ENCODE measurements at places on chromosomes 1 and 21.

DNA sequence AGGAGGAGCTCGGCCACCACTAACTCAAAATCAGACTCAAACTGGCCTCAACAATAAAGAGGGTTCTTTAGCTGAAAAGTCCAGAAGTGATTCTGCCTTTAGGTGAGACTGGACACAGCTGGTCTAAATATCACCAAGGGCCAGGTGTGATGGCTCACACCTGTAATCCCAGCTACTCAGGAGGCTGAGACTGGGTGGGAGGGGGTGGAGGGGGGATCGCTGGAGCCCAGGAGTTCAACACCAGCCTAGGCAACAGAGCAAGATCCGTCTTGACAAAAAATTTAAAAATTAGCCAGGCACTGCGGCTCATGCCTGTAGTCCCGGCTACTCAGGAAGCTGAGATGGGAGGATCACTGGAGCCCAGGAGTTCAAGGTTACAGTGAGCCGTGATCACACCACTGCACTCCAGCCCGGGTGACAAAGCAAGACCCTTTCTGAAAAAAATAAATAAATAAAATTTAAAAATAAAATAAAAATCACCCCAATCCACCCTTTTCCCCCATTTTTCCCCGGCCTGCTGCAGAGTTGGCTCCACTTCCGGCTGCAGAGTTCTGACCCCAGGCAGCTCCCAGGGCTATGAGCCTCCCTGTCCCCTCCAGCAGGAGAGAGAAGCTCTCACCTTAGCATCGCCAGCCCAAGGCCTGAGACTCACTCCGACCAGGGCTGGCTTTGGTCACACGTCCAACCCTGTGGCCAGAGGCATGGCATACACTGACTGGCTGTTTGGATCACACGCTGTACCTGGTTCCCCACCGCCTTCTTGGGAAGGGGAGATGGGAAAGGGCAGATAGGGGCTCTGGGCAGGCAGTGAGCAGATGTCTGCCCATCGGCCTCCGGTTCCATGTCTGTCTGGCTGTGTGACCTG, 87.3 kb upstream of the IFFO2 start:
- no peak overlapping the region for H3K4me3 ChIP-seq
- no peaks in the 10 kb centered on the region for H3K4me1 ChIP-seq
- H3K27ac ChIP-seq, result no peak overlapping the region

- H3K27ac ChIP-seq, result no peak overlapping the region
- H3K4me3 ChIP-seq, result no peak overlapping the region
- H3K27me3 ChIP-seq, result no peaks in the 10 kb centered on the region
- no peaks in the 10 kb centered on the region for H3K36me3 ChIP-seq
Measured at GRCh38 chr21:45105906-45106485, 31.6 kb downstream of the ADARB1 start.

GRCh38 chr21:43716376-43717165, 2.4 kb upstream of the PDXK start:
- DNase-seq, result no peak
- H3K27ac ChIP-seq, result no peak overlapping the region
- no peak overlapping the region for H3K4me3 ChIP-seq
- H3K27me3 ChIP-seq, result no peaks in the 10 kb centered on the region
- H3K36me3 ChIP-seq, result no peaks in the 10 kb centered on the region

DNA sequence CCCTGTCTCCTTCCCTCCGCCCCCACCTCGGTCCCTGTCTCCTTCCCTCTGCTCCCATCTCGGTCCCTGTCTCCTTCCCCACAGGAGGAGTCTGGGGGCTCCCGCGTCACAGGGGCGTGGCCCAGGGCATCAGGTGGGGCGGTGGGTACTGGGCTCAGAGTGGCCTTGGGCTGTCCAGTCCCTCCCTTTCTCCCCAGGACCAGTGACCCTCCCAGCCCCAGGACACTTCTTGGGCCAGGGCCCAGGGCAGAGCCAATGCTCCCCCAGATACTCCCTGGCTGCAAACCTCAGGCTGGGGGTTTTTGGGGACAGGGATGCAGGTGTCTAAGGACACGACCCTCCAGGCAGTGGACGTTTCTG, 6.8 kb upstream of the RNF223 start:
- H3K4me1 ChIP-seq, result peaks cover 8% of the 10 kb centered on the region
- no peaks in the 10 kb centered on the region for H3K36me3 ChIP-seq
- H3K27ac ChIP-seq, result no peak overlapping the region
- H3K27me3 ChIP-seq, result no peaks in the 10 kb centered on the region
- no peak overlapping the region for H3K4me3 ChIP-seq
- no peak for DNase-seq

DNA sequence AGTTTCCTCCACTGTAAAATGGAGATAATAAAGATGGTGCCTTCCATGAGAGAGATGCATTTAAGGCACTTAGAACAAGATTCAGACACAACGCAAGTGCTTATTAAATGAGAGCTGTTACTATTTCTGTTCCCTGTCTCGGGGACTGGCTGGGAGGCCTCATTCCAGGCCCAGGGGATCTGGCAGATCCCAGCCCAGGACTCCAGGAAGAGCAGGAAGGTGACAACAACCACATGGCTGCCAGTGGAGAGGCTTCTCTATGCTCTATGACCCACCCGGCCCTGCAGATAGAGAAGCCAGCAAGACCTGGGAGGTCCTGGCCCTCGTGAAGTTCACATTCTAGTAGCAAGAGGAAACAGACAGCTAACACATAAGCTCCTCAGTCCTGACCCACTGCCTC, 175.5 kb downstream of the ACTL8 start:
- DNase-seq, result no peak
- no peaks in the 10 kb centered on the region for H3K36me3 ChIP-seq
- no peaks in the 10 kb centered on the region for H3K27me3 ChIP-seq
- no peaks in the 10 kb centered on the region for H3K4me1 ChIP-seq
